ENCODE measurements at places on chromosomes 16 and 17.

GRCh38 chr16:17380613-17381012, 90.1 kb downstream of the XYLT1 start:
- no peak for DNase-seq

DNA sequence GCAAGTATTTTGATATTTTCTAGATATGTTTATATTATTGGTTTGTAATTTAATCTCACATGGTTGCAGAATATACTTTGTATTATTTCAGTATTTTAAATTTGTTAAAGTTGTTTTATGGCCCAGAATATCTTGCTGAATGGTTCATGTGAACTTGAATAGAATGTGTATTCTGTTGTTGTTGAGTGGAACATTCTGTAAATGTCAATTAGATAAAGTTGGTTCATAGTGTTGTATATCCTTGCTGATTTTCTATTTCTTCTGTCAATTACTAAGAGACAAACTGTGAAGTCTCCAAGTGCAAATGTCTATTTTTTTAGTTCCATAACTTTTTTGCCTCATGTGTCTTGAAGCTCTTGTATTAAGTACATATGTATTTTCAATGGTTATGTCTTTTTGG, 411.7 kb downstream of the NPIPA7 start:
- no peak for DNase-seq

DNA sequence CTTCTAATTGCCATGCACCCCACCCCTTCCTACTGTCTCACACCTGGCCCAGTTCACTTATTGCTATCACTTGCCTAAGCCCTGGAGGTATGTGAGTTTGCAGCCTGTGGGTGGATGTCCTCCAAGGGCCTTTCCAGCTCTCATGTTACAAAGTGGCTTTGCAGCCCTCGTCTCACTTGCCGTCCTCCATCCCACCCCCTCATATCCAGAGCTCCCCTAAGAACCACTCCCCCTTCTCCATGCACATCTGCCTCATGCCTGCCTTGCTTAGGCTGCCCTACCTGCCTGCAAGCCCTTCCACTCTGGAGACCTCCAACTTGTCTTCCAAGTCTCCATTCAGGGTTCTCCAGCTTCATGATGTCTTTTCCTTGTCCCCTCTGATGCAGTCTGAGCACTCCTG, 119.4 kb upstream of the NLRP1 start:
- DNase-seq, result no peak

GRCh38 chr17:55285340-55286301, 20.9 kb downstream of the HLF start:
- DNase-seq, result no peak

DNA sequence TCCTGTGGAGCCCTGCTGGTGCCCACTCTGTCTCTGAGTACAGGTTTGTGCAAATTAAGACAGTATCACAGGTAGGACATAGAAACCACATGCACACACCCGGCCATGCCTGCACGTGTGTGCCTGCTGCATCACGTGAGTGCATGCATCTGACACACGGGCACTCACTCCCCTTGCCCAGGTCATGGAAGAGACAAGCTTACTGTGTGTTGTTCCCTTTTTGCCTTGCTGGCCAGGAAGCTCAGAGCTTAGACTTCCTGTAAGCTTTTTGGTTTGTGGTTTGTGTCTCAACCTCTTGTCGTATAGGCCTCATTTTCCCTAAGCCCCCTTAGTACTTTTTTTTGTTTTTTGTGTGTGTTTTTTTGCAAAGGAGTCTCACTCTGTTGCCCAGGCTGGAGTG, 25.0 kb downstream of the ZNF469 start:
- DNase-seq, result no peak

All from NCI-H748 treated with DMSO at 0.1 percent for 48 hours (cell line).